ENCODE measurements at places on chromosomes 5 and 9.

DNA sequence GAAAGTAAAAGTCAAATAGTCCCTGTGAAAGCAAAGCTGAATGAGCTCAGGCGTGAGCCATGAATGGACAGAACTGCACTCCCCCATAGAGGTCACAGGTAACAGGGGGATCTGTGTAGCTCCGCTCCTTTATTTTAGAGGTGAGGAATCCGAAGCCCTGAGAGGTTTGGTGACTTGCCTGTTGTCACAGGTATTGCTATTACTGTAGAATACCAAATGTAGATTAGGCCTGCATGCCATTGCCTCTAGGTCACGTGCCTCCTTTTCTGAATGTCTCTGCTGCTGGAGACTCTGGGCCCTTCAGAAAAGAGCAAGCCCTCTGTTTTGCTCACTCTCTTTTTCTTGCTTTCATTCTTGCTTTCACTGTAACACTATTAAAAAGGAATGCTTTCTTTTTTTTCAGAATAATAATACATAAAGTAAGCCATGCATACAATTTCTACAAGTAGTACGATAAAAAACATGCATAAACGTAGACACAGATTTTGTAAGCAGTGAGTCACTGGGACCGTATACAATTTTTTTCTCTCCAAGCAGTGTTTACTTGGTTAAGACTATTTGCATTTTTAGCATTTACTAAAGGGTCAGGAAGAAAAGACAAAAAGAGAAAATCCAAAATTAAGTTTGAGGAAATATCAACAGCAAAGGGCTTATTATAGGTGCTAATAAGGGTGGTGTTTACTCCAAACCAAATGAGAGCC lies 568.7 kb upstream of the ADAMTS16 start:
- no peak for DNase-seq

- DNase-seq = peak; percentile 90
These were observed 85.2 kb upstream of the ZBTB43 start for GRCh38 chr9:126719618-126720031.

GRCh38 chr5:150616506-150616905 lies 24.0 kb upstream of the SYNPO start:
- no peak for DNase-seq

DNA sequence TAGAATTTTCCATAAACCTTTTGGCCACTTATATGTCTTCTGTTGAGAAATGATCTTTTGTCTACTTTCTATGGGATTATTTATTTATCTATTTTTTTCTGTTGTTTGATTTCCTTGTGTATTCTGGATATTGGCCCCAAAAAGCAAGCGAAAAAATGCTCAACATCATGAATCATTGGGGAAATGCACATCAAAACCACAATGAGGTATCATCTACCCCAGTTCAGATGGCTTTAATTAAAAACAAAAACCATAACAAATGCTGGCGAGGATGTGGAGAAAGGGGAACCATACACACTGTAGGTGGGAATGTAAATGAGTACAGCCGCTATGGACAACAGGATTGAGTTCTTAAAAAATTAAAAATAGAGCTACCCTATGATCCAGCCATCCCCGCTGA lies 125.0 kb upstream of the LPCAT1 start:
- DNase-seq = no peak

DNA sequence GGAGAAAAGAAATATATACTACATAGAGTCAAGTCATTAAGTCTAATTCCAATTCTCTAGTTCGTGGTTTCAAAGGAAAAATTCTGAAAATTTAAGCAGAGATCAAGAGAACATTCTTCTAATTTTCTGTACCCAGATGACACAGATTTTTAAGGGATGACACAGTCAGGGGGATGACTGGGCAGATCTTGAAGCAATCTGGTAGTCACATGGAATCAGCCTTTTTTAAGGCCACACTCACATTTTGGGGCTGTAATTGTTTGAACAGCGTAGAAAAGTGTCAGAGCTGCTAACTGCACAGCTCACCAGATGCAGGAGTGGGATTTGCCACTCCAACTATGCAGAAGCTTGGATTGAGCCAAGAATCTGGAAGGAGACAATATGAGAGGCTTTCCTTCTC lies 20.4 kb downstream of the PDE4D start:
- no peak for DNase-seq
